ENCODE measurements at places on chromosomes 2 and 18.

DNA sequence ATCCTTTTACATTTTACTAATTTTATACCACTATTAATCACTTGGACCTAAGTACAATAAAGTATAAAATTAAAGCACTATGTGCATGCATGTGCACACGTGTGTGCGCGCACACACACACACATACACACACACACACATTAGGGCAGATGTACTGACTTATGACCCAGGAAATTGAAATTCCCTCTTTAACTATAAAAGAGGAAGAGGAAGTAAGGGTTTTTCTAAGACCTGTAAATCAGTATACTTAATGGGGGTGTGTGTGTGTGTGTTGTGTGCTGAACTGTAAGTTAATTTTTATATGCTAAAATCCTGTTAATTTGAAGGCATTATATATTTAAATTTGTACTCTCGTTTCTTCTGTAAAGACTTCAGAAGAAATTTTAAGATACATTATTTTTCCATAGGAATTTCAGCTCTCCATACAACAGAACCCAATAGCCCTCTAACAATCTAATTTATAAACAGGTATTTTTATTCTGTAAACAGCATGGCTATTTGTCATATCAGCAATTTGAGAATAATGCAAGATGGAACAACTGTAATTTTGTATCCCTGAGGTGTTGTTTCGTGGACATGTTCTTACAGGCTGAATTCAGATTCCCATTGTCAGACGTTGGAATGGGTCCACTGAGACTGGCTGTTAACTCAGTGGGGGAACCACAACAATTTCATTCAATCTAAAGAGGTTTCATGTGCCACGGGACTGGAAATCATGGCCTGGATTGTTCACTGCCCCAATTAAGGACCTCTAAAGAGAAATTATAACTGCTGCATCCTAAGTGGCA is 90.9 kb downstream of the PLA2R1 start:
- no peak for DNase-seq

- no peak for DNase-seq
These were observed 116.4 kb downstream of the IRS1 start for GRCh38 chr2:226683196-226683595.

- no peak for DNase-seq
These were observed 773 bp downstream of the CMPK2 start for GRCh38 chr2:6864923-6865345.

DNA sequence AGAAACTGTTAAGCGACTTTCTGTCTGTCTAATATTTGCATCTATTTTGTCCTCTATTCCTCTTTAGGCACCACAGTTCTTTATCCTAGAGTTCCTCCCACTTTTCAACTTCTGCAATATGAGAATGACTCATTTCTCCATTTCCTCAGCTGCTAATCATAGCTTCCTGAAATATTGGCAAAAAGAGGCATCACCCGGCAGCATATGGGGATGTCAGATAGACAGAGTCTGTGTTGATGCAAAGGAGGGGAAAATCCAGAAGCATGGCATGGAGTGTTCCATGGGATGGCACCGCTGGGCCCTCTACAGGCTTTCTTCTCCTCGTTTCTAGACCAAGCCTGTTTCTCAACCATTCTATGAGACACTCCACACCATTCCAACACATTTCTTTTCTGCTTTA is 93.4 kb downstream of the DOCK10 start:
- DNase-seq: no peak

DNA sequence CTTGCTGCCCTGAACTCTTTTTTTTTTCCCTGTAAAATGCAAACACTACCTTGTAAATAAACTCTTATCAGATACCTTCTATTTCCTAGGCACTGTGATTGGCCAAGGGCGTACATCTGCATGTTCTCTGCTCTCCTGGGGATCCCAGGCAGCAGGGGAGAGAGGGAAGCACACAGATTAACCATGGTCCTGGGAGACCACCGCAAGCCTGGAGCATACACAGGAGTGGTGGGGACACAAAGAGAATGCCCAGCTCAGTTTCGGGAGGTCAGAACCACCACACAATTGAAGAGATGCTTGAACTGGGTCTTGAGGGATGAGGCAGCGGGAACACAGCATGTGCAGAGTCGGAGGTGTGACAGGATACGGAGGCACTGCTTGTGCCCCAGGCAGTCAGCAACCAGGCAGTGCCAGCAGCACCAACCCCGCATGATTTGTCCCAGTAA is 2.1 kb downstream of the GREB1 start:
- DNase-seq: no peak

DNA sequence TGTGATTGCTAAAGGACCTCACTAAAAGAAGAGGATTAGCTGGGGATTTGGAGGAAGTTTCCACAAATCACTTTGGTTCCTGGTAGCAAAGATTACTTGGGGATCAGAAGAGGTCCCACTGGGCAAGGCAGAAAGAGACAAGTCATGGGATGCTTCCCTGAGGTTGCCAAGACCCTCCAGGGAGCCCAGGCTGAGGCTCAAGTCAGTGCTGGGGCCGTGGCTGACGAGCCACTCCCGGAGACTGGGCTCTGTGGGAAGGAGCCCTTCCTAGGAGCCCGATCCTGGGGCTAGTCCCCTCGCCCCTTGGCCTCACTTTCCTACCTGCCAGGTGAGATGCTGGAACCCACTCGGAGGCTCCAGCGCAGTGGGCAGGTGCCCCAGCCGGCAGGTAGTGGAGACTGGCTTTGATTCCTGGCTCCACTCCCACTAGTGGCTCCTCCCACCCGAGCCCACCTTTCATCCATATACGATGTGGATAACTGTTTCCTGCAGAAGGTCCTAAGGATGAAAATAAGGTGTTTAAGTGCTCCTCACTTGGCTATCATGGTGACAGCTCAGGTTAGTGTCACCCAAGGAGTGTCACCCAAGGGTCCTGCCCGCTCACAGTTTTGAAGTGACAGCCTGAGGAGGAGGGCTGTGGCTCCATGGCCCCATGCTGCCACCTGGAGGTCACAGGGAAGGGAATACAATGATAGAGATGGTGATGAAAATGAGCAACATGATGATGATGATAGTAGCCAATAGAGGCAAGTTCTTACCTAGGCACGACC is 100.5 kb downstream of the CAPN13 start:
- DNase-seq: peak; percentile 79

- no peak for DNase-seq
These were observed 1.7 kb upstream of the CNDP1 start for GRCh38 chr18:74532511-74533025.

- no peak for DNase-seq
These were observed 47.0 kb upstream of the IHH start for GRCh38 chr2:219107758-219108157.

DNA sequence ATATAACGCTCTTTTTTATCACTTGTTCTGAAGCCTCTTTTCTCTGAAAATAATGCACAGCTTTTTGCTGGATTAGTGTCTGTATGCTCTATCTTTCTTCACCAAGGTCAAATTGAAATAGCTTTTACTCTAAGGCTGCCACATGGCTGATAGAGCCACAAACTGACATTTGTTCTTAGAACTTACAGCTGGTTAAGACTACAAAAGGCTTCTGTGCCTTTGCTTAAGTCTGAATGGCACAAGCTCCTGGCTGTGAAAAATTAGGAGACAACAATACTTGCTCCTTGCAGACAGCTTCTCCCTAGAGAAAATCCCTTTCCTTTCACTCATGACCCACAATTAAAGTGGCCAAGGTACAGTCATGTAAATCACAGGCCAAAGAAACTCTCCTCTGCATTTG is 515.3 kb downstream of the DSC3 start:
- DNase-seq: no peak

- DNase-seq: no peak
These were observed 12.0 kb downstream of the NDUFAF7 start for GRCh38 chr2:37243435-37243834.

DNA sequence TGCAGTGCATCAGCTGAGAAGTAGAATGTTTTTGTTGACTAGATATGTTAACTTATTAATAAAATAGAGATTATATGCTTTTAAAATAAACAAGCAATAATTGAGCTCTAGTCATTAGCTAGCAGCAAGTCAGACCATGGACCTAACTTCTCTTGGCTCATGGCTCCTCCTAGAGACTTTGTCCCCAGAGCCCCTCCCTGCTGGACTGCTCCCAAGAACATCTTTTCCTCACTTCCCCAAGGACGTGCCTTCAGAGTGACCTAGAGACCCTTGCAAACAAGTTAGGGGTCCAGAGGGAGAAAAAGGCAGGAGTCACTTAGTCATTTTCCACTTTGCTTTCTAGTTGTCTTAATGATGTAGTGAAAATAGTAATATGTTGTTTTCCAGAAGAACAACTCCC is 312.5 kb upstream of the NRP2 start:
- DNase-seq: no peak

DNA sequence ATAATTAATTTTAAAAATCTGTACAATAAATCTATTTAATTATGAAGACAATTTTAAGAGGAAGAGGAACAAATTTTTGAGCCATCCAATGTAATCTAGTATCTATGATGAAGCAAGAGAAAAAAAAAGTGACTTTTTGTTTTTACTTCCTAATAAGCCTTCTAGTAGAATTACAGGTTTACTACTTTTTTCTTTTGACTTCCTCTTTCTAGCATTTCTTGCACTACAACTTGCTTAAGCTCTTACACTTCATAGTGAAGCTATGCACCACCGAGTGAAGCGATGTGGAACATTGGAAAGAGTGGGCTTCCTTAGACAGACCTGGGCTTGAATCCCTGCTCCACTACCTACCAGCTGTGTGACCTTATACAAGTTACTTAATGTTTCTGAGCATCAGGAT is 2.1 kb downstream of the SERPINB2 start:
- no peak for DNase-seq

DNA sequence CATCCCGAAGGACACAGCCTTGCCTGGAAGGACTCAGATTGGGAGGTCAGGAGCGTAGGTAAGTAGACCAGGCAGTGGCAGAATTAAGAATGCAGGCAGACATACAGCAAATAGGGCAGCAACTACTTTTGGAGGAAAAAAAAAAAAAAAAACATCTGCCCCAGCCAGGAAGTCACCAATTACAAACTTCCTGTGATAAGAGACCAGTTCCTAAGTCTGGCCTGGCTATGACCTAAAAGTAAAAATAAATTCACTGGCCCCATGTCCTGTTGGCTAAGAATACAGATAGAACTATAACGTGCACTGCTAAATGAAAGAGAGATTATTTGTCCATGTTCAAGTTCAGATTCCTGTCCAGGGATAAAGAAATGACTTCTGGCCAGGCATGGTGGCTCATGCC is 45.2 kb upstream of the NOSTRIN start:
- no peak for DNase-seq

DNA sequence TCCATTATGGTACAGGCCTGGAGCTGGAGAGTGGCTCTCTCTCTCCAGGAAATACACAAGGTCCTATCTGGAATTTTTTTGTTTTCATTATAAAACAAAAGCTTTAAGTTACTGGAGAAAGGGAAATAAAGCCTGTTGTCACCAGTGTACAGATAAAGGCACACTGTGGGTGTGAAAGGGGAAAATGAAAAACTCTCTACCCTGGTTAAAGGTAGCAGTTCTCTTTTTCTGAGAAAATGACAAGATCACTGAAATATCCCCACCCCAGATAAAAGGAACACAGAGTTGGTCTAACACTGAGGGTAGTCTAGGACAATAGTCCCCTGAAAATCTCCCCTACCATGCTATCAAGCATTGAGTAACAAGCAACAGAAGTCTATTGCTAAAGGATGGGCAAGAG is 438.7 kb downstream of the MBD2 start:
- no peak for DNase-seq

- no peak for DNase-seq
These were observed 61.3 kb upstream of the CHMP1B start for GRCh38 chr18:11789716-11790510.

DNA sequence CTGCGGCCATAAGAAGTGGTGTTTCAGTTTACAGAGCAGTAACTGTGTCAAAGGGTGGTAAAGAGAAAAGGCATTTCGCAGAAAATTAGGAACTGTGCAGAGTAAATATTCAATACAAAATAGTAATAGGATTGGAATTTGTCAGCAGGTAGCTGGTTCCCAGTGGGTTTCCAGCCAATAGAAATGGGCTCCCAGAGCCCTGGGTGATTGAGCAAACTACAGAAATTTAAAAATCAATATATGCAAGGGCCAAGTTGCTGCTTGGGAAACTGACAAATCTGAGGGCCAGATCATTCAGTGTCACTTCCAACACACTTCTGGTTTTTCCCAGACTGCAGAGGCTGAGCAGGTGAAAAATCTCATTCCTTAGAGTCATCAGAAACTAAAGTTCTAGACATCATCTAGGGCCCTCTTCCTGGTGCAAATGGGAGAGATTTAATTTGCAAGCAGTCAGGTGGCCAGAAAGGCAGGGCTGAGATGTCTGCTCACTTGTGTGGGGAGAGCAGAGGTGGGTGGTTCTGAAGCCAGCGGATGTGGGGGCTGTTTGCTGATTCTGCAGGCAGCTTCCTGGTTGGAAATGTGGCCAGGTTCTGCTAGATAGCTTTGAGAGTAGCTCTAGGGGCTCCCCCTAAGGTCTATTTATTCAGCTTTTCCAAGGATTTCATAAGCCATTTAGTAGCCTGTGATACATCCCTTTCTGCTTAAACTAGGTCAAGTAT is 182.4 kb downstream of the NCK2 start:
- peak; percentile 62 for DNase-seq

DNA sequence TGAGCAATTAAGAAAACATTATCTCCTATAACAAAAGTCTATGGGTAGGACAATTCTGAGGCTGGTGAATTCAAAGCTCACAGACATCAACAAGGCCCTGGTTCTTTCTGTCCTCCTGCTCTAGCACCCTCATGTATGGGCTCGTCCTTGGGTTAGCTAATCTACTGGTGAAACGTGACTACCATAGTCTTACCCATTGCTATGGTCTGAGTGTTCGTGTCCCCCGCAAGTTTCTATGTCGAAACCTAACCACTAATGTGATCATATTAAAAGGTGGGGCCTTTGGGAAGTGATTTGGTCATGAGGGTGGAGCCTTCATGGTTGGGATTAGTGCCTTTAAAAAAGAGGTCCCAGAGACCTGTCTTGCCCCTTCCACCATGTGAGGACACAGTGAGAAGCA is 564.7 kb downstream of the TNS1 start:
- DNase-seq: no peak

DNA sequence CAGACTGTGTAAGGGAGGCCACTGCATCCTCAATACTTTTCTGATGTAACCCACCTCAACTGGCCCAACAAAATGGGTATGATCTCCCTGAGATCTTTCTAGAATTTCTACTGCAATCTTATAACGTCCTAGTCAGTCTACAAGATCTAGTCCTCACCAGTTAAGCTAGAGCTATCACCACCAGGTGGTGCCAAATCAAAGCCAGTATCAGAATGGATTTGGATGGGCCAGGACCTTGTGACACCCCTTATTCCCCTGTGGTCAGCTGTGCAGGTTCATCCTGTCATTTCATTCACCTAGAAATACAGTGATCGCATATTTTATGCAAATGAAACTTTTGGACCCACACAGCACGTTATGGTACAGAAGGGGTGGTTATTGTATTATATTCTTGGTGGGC is 90.3 kb downstream of the OLA1 start:
- DNase-seq: peak; percentile 59
